ENCODE measurements at places on chromosomes 11 and 22. TPM values are rescaled to one million over a fixed set of nuclear protein-coding genes. Genes with fewer than 3 reads are reported as not detected.

Gene MUC5B
- total RNA-seq: 1.6 TPM

Gene HEPHL1
- 0.13 TPM for total RNA-seq

Gene GLB1L2
- total RNA-seq: 6.0 TPM

Gene CCDC86
- 49.4 TPM for total RNA-seq

Gene IFITM10
- 0.80 TPM for total RNA-seq

Gene OR52N4
- 0.44 TPM for total RNA-seq

Gene CYB5R3
- 98.7 TPM for total RNA-seq

Gene BTBD18
- not detected for total RNA-seq

Gene ZNF70
- 3.3 TPM for total RNA-seq

Gene NRXN2
- total RNA-seq: 8.6 TPM
